ENCODE measurements at places on chromosomes 6 and 20.

- DNase-seq = no peak
These were observed 158.2 kb upstream of the IMPG1 start for GRCh38 chr6:76230711-76231110.

DNA sequence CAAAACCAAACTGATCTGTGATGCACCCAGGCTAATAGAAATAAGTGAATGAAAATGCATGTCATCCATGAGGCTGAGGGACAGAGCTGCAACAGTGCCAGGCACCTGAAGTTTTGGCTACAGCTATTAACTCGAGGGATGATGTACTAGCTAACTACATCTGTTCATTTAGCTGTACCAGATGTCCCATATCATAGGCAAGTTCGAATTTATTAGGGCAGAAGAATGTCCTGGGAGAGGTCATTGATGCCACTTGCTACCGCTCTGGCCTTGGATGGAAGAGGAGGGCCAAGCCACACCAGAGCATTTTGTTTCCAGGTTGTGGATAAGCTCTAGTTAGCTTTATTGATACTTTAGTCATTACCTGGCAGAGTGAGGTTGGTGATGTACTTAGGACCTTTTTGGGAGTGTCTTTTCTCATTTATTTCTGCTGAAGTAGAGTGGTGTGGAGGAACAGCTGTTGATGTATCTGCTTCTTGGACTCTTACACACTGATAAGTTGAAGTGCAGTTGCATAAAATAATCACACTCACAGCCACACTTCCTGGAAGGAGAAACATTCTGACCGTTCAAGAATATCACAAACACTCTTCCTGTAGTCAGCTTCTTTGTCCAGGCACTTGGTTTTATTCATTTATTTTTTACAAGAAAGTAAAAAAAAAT, 8.2 kb downstream of the ZFAND3 start:
- no peak for DNase-seq

GRCh38 chr20:63083831-63084562, 77.2 kb upstream of the BHLHE23 start:
- no peak for DNase-seq

- no peak for DNase-seq
These were observed 76.3 kb upstream of the SGK1 start for GRCh38 chr6:134394208-134394607.

GRCh38 chr6:90586546-90586835, 381 bp downstream of the MAP3K7 start:
- no peak for DNase-seq

GRCh38 chr20:10472871-10473270, 37.8 kb downstream of the SLX4IP start:
- no peak for DNase-seq

GRCh38 chr6:124823240-124824111, 138.8 kb upstream of the RNF217 start:
- no peak for DNase-seq

DNA sequence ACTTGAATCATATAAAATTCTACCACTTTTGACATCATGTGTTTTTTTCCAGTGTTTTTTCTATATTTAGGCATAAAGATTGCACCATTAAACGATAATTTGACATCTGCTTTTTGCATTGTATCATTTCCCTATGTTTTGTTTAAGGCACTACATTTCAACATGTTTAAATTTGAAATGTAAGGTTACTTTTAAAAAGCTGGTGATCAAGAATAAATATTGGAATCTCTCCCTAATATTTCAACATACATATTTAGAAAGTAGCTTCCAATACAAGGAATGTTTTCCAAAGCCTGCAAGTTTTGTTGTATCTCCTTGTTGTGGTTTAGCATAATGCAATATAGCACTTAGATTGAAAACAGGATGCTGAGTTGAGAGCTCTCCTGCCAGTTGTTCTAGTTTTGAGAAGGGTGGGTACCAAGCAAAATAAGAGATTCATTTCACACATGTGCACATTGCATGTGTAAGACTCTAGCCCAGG, 76.5 kb downstream of the SYNJ2 start:
- DNase-seq = peak; percentile 68

DNA sequence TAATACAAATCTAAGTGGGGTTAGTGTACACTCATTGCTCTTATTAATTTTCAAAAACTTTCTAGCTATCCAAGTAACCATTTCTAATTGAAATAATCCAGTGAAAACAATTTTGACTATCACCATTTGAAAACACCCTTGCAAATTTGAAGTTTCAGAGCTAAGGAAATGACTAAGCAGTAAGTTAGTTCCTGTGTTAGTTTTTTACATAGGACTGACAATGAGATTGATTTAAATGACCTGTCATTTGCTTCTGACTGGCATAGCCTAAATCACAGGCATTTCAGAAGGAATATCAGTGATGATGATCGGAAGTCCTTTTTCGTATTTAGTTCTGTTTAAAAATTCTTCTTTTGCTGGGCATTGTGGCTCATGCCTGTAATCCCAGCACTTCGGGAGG, 27.0 kb downstream of the STK4 start:
- peak; percentile 62 for DNase-seq

GRCh38 chr6:3159805-3160781, 2.7 kb upstream of the TUBB2A start:
- peak; percentile 33 for DNase-seq

GRCh38 chr20:45944151-45944964, 9.9 kb downstream of the PCIF1 start:
- DNase-seq = peak; percentile 82

DNA sequence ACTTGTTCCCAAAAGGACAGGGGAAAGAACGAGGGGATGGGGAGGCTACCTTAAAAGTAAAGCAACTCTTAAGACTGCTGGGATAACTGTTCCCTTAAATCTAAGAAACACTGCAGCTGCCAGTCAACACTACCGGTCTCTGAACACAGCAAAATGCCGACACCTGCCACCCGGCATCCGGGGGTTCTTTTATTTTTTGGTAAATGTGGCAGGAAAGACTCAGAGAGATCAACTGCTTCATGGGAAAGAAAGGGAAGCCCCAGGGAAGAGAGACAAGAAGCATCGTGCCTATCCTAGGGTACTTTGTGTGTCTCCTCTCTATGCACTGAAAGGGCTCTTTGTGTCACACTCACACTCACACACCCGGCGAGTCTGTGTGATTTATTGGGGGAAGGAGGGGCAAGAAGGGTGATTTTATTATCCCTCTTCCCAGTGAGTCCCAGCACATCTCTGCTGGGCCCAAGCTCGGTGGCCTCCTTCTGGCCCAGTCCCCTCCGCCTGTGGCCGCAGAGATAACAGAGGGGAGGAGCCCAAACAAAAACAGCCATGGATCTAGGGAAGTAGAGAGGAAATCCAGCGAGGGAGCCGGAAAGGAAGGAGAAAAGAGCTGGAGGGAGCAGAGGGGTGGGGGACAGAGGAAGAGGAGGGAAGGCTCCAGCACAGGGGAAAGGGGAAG, 1.4 kb downstream of the FYN start:
- DNase-seq = no peak

DNA sequence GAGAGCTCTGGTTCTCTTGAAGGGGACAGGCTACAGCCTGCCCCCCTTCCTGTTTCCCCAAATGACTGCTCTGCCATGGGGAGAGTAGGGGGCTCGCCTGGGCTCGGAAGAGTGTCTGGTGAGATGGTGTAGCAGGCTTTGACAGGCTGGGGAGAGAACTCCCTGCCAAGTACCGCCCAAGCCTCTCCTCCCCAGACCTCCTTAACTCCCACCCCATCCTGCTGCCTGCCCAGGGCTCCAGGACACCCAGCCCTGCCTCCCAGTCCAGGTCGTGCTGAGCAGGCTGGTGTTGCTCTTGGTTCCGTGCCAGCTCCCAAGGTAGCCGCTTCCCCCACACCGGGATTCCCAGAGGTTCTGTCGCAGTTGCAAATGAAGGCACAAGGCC, 9.8 kb downstream of the VEGFA start:
- DNase-seq = no peak

DNA sequence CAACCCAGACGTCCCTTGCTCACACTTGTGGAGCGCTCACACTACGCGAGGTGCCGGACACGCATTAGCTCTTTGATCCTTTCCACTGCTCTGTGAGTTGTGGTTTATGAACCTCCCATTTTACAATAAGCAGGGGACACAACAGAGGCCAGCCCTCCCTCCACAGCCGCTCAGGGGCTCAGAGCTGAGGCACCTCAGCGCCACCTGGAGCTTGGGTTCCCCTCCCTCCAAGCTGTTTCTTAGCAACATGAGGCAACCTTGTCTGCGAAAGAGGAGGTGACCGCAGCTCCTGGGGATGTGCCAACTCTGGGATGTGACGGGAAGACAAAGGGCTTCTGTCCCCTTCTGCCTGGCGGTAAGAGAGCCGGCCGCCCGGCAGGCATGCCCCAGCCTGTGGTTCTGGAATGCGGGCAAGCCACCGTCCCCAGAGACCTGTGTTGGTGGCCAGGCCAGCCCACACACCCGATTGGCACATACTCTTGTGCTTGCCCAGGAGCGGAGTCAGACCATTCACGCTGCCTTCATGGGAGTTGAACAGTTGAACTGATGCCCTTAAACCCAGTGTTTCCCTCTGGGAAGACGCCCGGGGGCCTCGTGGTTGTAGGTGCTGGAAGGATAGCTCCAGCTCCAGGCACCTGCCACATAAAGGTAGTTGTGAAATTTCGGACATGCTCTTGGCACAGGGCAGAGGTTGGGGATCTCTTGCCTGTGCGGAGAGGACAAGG, 44.5 kb downstream of the RBM38 start:
- DNase-seq = peak; percentile 13

DNA sequence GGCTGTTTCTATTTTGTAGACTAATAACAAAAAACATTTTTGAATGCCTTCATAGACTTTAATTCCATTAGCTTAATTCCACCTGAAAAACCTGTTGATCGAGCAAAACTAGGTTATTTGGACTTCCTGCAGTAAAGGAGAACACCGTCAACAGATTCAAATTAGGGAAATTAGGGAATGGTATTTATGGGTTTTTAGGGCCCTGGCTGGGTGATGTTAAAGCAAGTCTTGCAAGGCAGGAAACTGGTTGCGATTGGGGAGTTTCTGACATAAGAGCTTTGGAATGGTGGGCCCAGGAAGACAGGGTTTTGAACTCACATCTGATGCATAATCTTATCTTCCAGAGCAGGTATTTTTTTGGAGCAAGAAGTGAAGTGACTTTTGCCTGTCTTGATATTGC, 40.1 kb upstream of the TFAP2C start:
- DNase-seq = no peak

DNA sequence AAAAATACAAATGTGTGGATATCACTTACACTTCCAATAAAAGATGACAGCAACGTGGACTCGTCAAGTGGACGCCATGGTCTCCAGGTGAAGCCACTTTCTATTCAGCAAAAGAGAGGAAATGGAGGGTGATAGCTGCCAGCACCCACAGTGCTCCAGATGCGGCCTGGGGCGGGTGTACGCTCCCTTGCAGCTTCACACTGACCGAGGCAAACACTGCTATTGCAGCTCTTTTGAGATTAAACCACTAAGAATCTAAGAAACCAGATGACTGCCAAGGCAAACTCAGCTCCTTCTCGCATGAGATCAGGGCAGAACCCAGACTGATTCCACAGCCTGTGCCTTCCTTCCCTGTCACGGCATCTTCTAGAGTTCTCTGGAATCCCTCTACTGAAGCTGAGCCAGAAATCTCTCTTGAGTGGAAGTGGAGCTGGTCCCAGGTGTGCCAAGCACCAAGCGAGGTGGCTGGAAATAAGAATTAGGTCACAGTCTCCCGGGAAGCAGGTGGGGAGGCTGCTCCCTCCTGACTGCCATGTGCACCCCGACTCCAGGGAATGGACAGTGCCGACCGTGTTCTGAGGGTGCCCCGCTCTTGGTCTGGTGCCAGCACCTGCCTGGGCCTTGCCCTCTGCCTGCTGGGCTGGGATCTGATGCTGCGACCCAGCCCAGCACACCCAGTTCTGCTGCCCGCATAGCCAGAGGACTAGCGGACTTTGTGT, 90.1 kb upstream of the AFDN start:
- DNase-seq = no peak

GRCh38 chr6:113558966-113559365, 298.2 kb upstream of the MARCKS start:
- DNase-seq = no peak

- no peak for DNase-seq
These were observed 68.4 kb downstream of the RREB1 start for GRCh38 chr6:7176208-7176607.

DNA sequence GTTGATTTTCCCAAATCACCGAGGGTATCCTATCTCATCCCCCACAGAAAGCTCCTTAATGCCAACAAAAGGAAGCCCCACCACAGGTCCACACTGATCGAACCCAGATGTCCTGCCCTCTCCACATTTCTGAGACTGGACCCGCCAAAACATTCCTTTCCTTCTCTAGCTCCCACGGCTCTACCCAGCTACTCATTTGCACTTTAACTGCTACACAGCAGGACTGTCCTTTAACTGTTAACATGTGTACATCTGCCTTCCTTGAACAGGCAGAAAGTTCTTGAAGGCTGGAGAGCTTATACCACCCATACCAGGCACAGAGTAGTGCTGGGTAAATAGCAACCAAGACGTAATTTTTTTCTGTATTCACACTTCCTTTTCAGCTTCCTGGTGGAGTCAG, 68.6 kb downstream of the TRMT6 start:
- no peak for DNase-seq

GRCh38 chr6:110495949-110496348, 19.5 kb upstream of the SLC22A16 start:
- no peak for DNase-seq

DNA sequence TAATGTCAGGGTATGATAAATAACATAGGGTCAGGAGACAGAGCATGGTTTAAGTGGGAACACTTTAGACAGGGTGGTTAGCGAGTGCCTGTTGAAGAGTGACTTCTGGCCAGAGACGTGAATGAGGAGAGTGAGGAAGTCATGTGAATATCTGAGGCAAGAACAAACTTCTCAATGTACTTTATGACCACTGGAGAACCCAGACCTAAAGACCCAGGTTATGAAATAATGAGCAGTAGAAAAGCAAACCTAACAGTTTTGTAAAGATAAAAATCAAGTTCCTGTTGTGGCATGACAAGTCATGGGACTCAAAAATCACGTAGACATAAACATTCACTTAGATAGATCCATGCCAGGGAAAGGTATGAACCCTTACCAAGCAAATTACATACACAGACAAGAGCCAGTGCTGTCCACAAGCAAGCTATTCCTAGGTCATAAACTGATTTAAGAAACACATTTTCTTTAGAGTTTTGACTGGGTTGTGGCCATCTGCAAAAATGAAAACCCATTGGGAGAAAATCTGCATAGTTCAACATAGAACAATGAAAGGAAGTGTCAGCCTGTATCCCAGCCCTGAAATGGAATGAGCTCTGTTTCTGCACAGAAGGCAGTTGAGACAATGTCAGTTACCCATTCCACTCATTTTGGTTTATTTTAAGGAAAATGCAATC, 2.2 kb upstream of the MYCT1 start:
- no peak for DNase-seq

GRCh38 chr6:139080255-139080920, 51.8 kb downstream of the ABRACL start:
- no peak for DNase-seq

All from activated CD4-positive, alpha-beta T cell treated with anti-CD3 and anti-CD28 coated beads, Interleukin-10, Interleukin-2, amounts not matched to agents 100 ng/mL and 50 ng/mL, durations not matched to agents 16 hours and 8 hours (primary cell).